ENCODE measurements at places on chromosomes 3 and 15. TPM values are rescaled to one million over a fixed set of nuclear protein-coding genes. Genes with fewer than 3 reads are reported as not detected.

Gene KNG1
- total RNA-seq: not detected

Gene COL8A1
- not detected for total RNA-seq

Gene SLC9C1
- not detected for total RNA-seq

Gene PLA2G4D
- not detected for total RNA-seq

Gene ADCY5
- total RNA-seq: not detected

Gene TMED3
- 47.4 TPM for total RNA-seq

Gene FAM3D
- not detected for total RNA-seq

Gene FAH
- 49.0 TPM for total RNA-seq

Gene SEMA7A
- total RNA-seq: 51.4 TPM

Gene WDR93
- total RNA-seq: not detected

Gene PIGB
- 20.3 TPM for total RNA-seq

Gene PTX3
- total RNA-seq: not detected

Gene COL6A5
- not detected for total RNA-seq

Gene SMARCC1
- 115 TPM for total RNA-seq

Gene KCNMB2
- not detected for total RNA-seq

Gene HEXA
- 66.2 TPM for total RNA-seq
